Smooth muscle cell of the pulmonary artery (primary cell): ENCODE measurements at places on chromosomes 13 and 19. TPM values are rescaled to one million over a fixed set of nuclear protein-coding genes. Genes with fewer than 3 reads are reported as not detected.

The PIK3R2 gene
- 32.0 and 55.7 TPM in 2 replicates for total RNA-seq

The PTPRH gene
- total RNA-seq: 1.9 and 5.7 TPM in 2 replicates

The INSL3 gene
- not detected in 2 replicates for total RNA-seq

The HSPB6 gene
- 106 and 161 TPM in 2 replicates for total RNA-seq
